ENCODE measurements at places on chromosomes 5 and 9.
A peak's percentile ranks its signal among the peaks of the same experiment; 100 is the strongest.

DNA sequence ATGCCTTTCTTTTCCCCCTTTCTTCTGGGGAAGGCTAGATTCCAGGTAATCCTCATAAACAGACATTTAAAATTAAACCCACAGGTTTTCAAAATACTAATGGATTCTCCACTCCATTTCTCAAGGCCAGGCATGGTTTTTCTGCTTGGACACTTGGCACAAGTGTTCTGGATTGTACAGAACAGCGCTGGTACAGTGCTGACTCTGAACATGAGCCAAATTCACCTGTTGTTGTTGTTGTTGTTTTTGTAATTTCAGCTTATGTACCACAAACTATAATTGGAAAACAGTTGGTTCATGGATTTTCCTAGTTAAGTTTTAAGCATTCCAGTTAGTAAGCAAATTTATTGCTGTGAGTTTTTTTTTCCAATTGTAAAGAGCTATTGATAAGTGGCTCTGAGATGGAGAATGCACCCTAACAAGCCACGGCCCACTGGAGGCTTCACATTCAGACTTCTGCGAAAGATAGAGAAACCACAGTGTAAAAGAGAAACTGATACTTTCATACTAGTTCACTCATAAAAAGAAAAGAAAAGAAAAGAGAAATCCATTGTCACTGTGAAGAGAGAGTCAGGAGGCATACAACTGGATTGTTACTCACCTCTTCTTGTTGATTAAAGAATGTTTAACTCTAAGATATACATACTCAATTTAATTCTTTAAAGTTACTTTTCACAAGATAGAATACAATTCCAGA is 16.2 kb upstream of the ITGA1 start:
- DNase-seq, result peak; percentile 10

DNA sequence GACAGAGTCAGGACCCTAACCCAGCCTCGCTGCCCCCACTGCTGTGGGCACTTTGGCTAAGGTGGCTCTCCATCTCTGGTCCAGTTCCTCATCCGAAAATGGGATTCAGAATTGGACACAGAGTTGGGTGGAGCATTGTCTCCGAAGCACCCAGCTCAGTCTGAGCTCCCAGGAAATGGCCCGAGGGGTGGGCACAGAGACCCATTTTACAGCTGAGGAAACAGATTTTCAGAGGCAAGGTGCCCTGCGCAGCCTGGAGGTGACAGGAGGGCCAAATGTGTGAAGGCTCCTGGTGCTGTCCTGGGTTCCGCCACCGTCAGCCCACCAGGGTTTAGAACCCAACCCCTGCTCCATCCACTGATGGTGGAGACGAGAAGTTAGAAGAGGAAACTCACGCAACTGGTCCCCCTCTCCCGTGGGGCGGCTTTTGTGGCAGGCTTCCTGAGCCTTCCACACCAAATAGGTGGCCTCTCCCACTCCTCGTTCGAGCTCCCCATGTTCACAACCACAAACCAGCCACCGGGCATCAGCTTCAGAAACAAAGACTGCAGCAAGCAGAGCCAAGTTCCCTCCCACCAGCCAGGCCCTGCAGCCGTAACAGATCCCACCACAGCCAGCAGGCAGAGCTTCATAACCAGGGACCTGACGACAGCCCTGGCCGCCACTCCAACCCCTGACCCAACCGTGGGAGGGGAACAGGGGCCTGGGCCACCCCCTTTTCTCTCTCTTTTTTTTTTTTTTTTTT is 90.9 kb upstream of the LMX1B start:
- DNase-seq, result no peak

DNA sequence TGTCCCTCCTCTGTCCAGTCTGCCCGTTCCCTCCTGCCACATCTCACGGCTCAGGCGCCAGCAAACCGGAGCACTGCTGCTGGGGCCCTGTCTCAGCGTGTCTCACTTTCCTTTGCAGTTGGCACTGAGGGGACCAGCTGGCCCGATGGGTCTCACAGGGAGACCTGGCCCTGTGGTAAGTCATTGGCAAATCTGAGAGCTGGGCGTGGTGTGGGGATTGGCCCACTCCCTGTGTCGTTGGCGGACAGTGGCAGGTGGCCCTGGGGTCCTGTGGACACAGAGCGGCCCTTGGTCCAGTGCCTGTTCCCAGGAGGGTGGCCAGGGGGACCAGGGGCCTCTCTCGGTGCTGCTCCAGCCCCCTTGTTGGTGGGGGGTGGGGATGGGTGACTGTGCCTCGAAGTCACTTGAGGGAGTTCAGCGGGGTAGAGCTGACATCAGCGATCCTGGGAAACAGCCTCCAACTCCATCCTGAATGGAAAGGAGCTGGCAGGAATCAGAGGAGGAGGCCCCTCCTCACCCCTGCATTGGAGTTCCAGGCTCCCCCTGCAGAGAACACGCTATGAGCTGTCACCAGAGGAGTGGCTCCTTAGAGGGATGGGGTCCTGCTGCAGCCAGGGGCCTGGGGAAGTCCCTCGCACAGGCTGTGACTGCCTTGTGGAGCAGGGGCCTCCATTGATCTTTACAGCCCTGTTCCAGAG is 111.0 kb downstream of the COL5A1 start:
- no peak for DNase-seq

GRCh38 chr9:86217076-86217755 is 42.2 kb downstream of the C9orf153 start:
- no peak for DNase-seq

- DNase-seq, result no peak
Measured at GRCh38 chr5:54523534-54523933, 6.0 kb downstream of the SNX18 start.

DNA sequence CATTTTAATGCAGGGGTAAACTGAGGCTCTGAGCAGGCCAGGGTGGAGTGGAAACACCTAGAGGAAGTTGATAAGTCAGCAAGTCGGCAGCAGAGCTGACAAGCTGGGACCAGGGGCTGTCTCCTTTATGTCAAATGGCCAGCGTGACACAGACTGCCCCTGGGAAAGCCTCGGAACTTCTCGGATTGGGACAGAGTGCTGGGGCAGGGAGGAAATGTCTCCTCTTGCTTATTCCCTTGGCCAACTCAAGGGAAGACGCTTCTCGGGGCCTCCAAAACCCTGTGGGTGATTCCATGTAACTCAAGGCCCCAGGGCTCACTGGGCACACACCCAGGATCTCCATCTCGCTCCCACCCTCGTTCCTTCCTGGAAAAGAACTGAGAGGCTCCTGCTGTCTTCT is 25.4 kb upstream of the ANXA6 start:
- no peak for DNase-seq
